ENCODE measurements at places on chromosomes 7 and 10. TPM values are rescaled to one million over a fixed set of nuclear protein-coding genes. Genes with fewer than 3 reads are reported as not detected.

- DNase-seq: no peak
These were observed 27.4 kb upstream of the TSPAN13 start for GRCh38 chr7:16726189-16726588.

ATOH7 gene
- 0.27 TPM for total RNA-seq

DNA sequence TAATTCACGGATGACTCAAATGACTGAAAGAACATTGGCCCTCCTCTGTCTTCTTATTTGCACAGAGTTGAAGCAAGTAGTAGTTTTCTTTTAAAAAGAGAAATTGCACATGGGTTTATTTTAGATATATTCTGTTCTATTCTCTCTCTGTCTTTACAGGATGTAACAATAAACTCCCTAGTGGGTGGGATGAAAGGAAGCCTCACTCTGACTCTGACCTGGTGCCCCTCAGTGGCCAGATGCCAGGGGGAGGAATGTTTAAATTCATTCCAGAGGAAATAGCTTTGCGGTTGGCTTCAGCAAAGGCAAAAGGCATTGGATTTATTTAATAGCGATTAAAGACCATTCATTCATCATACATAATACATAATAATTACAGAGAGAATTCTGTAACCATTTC lies 156.4 kb upstream of the MTPN start:
- no peak for DNase-seq

GRCh38 chr7:8620169-8620568 lies 186.8 kb downstream of the NXPH1 start:
- no peak for DNase-seq

GRCh38 chr10:95782318-95782717 lies 26.4 kb downstream of the ENTPD1 start:
- no peak for DNase-seq

TMEM140 gene
- 38.0 TPM for total RNA-seq

- DNase-seq: peak; percentile 84
These were observed 13.0 kb upstream of the CHST15 start for GRCh38 chr10:124106241-124106879.

PNLIPRP2 gene
- total RNA-seq: not detected

- no peak for DNase-seq
These were observed 24.8 kb upstream of the EIF5AL1 start for GRCh38 chr10:79487296-79488194.

PLEKHS1 gene
- not detected for total RNA-seq

DNA sequence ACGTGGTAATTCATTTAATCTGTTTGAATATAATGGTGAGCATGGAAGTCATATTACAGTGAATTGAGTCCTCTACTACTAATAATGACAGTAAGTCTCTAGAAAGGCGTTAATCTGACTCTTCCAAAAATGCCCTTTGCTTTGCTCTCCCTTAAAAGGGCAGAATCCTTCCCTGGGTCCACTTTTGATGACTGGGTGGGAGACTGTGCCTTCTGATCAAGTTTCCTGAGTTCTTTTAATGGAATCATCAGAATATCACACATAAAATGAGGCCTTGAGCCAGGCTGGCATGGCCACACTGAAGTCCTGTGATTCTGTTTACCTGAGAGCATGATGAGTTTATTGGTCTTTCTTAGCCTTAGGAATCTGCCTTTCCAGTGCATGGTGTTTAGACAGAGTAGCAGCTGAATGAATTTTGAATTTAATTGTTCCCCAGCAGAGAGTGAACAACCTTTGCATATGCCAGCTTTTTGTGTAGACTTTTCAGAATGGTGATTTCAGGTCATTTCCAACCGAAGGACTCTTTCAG lies 33.3 kb downstream of the PAPSS2 start:
- DNase-seq: no peak

- no peak for DNase-seq
These were observed 119.5 kb downstream of the HIPK2 start for GRCh38 chr7:139658296-139658695.

DNA sequence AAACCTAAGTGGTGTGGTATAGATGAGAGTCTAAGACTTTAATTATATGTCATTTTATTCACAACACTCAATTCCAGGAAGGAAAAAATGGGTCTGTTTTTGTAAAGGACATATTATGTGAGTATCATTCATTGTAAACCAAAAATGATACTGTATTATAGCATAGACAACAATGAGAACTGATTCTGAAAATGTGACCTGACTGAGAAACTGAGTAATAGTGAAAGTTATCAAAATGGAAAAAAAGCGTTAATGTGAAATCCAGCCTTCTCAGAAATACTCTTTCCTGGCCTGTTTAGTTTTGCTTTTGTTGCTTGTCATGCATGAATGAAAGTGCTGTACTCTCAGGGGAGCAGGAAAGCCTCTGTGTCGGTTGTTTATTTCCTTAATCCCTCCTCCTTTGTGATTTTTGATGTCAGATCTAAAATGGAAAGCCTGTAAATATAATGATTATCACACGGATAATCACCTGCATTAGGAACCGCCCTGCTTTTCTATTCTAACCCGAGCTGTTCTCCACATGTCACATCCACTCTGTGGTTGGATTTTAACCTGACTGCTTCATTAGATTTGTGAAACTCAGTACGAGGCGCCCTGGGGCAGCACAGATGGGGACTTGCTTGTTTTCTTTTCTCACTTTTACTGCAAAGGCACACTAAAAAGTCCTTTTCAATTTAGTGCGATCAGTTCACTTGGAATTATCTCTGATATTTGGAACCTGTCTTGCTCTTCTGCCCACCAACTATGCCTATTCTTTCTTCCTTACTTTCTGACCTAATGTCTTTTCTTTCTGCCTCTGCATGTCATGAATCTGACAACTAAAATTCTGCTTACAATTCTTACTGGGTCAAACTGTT lies 240.9 kb upstream of the KAT6B start:
- DNase-seq: peak; percentile 8

DNA sequence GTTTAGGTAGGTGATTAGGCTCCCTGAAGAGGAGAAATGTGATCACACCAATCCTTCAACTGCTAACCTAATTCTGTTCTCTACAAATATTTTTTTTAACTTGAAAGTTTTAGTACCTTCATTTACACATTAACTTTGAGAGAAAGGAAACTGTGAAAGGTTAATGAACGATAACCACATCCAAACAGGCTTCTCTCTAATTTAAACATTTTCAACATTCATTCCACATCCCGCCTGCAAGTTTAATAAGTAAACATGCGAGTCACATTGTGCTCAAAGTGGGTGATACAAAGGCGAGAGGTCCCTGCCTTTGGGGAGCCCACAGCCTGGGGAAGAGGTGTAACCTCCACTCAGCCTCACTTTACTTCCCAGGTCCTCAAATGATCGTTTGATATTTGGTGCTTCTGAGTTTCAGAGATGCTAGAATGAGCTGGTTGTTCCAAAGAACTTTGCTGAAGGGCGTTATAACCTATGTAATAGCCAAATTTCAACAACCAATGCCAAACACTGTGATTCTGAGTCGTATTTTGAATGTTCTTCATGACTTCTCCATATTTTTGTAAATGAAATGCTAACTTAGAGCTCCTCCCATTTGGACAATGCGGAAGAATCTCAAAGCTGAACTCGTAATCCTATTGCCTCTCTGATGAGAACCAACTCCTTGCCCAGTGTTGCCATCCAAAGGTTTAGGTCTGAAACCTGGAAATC lies 47.5 kb downstream of the DENND2A start:
- DNase-seq: no peak

EEPD1 gene
- 12.1 TPM for total RNA-seq

SNX8 gene
- 5.7 TPM for total RNA-seq

All from hematopoietic multipotent progenitor cell (in vitro differentiated cells).